ENCODE measurements at places on chromosomes 6 and 20. TPM values are rescaled to one million over a fixed set of nuclear protein-coding genes. Genes with fewer than 3 reads are reported as not detected.

GRCh38 chr20:53226826-53227225 lies 254.7 kb downstream of the TSHZ2 start:
- peaks cover 29% of the 10 kb centered on the region for H3K27me3 ChIP-seq
- no peak for DNase-seq
- H3K4me1 ChIP-seq: peaks cover 12% of the 10 kb centered on the region
- H3K36me3 ChIP-seq: no peaks in the 10 kb centered on the region
- no peak overlapping the region for H3K4me3 ChIP-seq

DNA sequence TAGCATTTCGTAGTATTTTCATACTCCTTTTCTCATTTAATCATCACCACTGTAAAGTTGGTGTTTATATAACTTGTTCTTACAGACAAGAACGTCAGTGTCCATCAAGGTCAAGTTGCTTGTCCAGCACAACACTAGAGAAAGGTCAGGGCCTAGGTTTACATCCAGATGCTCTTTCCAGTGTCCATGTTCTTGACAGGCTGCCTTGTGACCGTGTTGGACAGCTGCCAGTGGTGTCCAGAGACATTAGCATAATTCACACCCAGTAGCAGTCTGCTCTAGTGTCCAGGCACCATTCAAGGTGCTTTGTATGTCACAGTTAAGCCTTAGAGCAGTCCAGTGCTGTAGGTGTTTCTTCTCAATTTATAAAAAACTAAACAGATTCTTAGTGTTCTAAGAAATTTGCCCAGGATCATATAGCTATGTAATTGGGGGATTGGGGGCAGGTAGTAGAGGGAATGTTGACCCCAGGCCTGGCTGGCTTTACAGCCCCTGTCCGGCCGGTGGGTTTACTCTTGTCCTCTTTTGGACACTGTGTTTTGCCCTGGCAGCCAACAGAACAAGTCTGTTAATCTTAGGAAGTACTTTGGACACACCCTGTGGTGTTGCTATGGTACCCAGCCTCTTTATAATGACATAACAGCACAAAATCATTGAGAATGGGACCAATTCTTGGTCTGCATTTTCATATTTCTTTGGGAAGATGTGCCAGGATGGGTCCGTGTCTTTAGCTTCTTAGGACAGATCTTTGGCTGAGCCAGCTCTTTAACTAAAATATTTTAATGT lies 8.0 kb downstream of the STK35 start:
- H3K4me1 ChIP-seq: peaks cover 51% of the 10 kb centered on the region
- H3K36me3 ChIP-seq: peaks cover 5% of the 10 kb centered on the region
- H3K27ac ChIP-seq: no peak overlapping the region
- H3K4me3 ChIP-seq: peak overlapping the region; percentile 9
- DNase-seq: no peak

PLA2G7 gene
- total RNA-seq: 2.1 TPM

FABP7 gene
- total RNA-seq: not detected

RAD21L1 gene
- not detected for total RNA-seq

GRCh38 chr6:2029952-2030351 lies 215.5 kb downstream of the GMDS start:
- H3K27me3 ChIP-seq: no peaks in the 10 kb centered on the region
- no peak for DNase-seq
- peaks cover 3% of the 10 kb centered on the region for H3K36me3 ChIP-seq
- H3K4me3 ChIP-seq: no peak overlapping the region
- peaks cover 13% of the 10 kb centered on the region for H3K4me1 ChIP-seq
- H3K27ac ChIP-seq: no peak overlapping the region

DNA sequence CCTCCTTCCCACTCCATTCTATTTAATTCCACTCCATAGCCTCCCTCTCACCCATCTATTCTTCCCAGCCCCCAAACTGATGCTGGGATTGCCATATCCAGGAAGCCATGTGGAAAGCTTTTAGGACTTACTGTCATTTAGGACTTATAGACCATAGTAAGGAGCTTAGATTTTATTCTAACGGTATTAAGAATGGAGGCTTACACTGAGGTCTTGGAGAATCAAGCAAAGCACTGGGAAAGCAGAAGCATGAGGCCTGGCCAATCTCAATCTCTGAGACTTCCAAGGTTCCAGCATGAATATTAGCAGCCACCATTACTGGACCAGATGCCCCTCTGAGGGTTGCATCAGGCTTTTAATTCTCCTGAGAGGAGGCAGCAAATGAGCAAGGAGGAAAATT lies 1.4 kb downstream of the CST9 start:
- H3K27me3 ChIP-seq: no peaks in the 10 kb centered on the region
- H3K4me1 ChIP-seq: no peaks in the 10 kb centered on the region
- H3K36me3 ChIP-seq: no peaks in the 10 kb centered on the region

- DNase-seq: no peak
- no peak overlapping the region for H3K27ac ChIP-seq
These were observed 55.5 kb downstream of the TCP11 start for GRCh38 chr6:35085359-35086281.

DNMT3B gene
- total RNA-seq: 8.4 TPM

- peaks cover 42% of the 10 kb centered on the region for H3K27me3 ChIP-seq
- no peak for DNase-seq
- H3K36me3 ChIP-seq: no peaks in the 10 kb centered on the region
- no peak overlapping the region for H3K4me3 ChIP-seq
- no peak overlapping the region for H3K27ac ChIP-seq
These were observed 171.6 kb upstream of the SMLR1 start for GRCh38 chr6:130655586-130655985.

DNA sequence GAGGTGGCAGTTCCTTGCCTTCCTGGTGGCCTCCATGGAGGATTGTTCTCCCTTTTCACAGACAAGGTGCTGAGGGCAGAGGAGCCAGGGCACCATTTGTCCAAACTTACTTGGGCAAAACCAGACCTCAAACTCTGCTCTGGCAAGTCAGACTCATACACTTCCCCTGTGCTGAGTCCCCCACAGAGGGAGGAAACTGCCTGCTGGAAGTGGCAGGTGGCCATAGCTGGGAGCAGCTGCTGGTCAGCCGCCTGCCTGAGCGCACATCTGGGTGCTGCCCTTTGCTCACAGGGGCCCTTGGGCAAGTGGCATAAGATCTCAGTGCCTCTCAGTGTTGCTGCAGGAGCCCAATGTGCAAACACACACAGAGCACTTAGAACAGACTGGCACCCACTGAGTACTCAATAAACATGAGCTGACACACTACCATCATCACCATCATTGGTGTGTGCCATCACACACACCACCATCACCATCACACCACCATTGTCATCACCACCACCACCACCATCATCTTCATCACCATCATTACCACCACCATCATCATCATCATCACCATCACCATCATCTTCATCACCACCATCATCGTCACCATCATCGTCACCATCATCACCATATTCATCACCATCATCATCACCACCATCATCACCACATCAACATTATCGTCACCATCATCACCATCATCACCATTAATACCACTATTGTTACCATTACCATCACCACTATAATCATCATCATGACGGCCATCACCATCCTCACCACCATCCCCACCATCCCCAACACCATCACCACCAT lies 17.6 kb downstream of the NOL4L start:
- H3K27me3 ChIP-seq: peaks cover 6% of the 10 kb centered on the region
- H3K36me3 ChIP-seq: no peaks in the 10 kb centered on the region
- no peak for DNase-seq

GRCh38 chr6:28145231-28145630 lies 3.5 kb downstream of the ZKSCAN8 start:
- H3K27ac ChIP-seq: no peak overlapping the region
- H3K4me3 ChIP-seq: no peak overlapping the region
- H3K36me3 ChIP-seq: peaks cover 40% of the 10 kb centered on the region
- H3K27me3 ChIP-seq: no peaks in the 10 kb centered on the region
- no peak for DNase-seq
- H3K4me1 ChIP-seq: peaks cover 24% of the 10 kb centered on the region

- H3K4me1 ChIP-seq: peaks cover 24% of the 10 kb centered on the region
- peak overlapping the region; percentile 13 for H3K27ac ChIP-seq
- H3K27me3 ChIP-seq: peaks cover 66% of the 10 kb centered on the region
- no peaks in the 10 kb centered on the region for H3K36me3 ChIP-seq
- no peak for DNase-seq
- no peak overlapping the region for H3K4me3 ChIP-seq
These were observed 5.0 kb upstream of the MYT1 start for GRCh38 chr20:64159286-64159680.

DNA sequence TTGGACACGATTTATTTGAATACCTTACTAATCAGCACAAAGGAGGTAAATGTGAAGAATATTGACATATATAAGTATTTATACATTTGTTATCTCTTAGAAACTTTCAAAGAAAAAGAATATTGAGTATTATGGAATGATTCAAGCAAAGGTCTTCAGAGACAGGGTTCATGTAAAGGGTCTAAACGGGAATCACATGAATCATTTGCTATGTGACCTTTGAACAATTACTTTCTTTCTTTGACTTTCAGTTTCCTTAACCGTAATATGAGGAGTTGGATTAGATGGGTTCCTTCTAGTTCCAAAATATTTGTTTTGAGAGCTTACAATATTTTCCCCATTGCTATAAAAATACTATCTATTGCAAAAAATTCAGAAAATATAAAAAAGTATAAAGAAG lies 14.3 kb downstream of the ENPP1 start:
- no peaks in the 10 kb centered on the region for H3K27me3 ChIP-seq
- no peak overlapping the region for H3K4me3 ChIP-seq
- no peak for DNase-seq
- no peaks in the 10 kb centered on the region for H3K36me3 ChIP-seq
- no peak overlapping the region for H3K27ac ChIP-seq

DNA sequence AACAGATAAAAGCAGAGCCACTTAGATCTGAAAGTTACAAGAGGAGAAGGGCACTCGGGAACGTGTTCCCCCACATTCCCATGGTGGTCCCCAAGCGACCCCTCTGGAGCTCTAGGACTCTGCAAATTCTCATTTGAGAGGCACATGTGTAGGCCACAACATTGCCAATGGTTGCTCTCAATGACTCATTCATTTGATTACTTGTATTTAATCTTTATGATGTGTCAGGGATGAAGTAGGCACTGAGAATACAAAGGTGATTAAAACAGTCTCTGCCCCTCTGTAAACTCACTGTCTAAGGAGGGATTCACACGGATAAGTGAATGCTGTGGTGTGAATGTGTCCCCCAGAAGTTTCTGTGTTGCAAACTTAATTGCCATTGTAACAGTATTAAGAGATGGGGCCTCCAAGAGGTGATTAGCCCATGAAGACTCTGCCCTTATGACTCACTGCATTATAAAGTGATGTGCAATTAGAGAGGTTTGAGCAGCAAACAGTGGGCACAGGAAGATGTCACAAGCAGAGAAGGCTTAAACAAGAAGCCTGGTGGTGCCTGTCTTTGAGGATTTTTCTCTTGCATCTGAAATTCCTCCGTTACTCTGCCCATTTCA lies 34.0 kb upstream of the TRAM2 start:
- no peaks in the 10 kb centered on the region for H3K36me3 ChIP-seq
- peaks cover 10% of the 10 kb centered on the region for H3K4me1 ChIP-seq
- H3K27ac ChIP-seq: no peak overlapping the region
- H3K27me3 ChIP-seq: no peaks in the 10 kb centered on the region

- H3K4me1 ChIP-seq: no peaks in the 10 kb centered on the region
- peaks cover 100% of the 10 kb centered on the region for H3K27me3 ChIP-seq
- H3K27ac ChIP-seq: no peak overlapping the region
- H3K36me3 ChIP-seq: no peaks in the 10 kb centered on the region
These were observed 52.6 kb upstream of the MAFB start for GRCh38 chr20:40741507-40742106.

DNA sequence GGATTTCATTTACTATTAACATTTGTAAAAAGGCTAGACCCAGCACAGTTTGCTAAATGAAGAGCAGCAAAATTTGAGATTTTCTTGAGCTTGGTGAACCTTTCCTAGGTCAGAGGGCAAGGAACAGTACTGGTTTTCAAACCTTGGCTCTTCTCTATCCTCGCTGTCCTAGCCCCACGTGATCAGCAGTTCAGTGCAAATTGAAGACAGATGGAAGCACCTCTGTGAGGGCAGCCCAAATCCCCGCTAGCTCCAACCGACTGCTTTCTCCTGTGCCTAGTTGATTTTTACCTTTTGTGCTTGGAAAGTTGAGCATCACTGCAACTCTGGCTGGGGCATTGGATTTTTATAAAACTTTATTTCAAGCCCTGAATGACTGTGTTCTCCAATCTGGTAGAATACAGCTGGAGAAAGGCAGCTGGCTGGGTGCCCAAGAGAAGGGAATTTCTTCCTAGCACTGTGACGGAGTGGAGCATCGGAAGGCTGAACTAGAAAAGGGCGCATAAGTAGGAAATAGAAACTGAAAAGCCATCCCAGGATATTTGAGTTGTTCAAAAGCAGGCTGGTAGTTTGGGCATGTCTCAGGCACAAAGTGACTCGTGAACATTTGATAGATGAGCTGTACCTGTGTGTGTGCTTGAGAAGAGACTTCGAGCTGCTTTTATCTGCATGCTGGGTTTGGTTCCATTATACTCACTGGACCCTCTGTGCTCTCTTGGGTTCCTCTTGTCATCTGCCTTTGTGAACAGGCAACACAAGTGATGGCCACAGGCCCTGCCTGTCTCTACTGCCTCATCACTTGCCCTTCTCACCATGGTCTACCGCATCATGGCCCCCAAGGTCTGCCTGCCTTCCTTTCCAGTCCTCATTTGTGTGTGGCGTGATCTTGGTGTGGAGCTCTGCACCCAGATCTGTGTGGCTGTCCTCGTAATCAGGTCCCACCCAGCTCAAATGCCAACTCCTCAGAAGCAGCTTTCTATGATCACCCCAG lies 2.3 kb downstream of the RNF114 start:
- H3K4me1 ChIP-seq: peaks cover 36% of the 10 kb centered on the region
- peaks cover 46% of the 10 kb centered on the region for H3K36me3 ChIP-seq
- no peak for DNase-seq
- H3K27ac ChIP-seq: peak overlapping the region; percentile 3
- H3K27me3 ChIP-seq: no peaks in the 10 kb centered on the region

ZSCAN12 gene
- 5.2 TPM for total RNA-seq

NCOA5 gene
- total RNA-seq: 34.4 TPM

DNA sequence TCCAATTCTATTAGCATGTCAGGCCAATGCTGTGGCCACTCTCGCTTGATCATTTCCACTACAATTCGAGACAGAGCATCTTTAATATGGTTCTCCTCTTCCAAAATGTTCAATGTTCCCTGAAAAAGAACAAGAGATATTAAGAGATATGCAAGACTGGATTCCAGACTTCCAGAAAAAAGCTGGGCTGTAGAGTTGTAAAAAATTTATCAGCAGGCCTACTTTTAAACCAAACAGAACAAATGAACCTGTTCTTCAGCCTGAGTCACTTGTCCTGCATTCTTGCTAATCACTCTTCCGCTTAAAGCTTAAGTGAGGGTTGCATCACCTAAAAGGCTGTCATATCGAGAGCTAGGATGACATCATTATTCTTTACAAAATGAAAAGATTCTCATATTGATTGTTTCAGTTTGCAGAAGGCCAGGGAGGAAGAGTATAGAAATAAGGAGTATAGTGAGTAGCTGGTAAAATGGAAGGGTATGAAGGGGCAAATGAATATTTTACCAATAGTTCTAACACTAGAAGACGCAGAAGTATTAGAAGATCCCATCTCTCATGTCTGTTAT lies 4.9 kb downstream of the XPO5 start:
- no peaks in the 10 kb centered on the region for H3K27me3 ChIP-seq
- no peak for DNase-seq
- H3K4me1 ChIP-seq: peaks cover 8% of the 10 kb centered on the region
- H3K27ac ChIP-seq: peak overlapping the region; percentile 39

- H3K36me3 ChIP-seq: peaks cover 4% of the 10 kb centered on the region
- no peak overlapping the region for H3K27ac ChIP-seq
- DNase-seq: no peak
- H3K27me3 ChIP-seq: no peaks in the 10 kb centered on the region
- H3K4me3 ChIP-seq: no peak overlapping the region
- no peaks in the 10 kb centered on the region for H3K4me1 ChIP-seq
These were observed 9.3 kb upstream of the GFOD1 start for GRCh38 chr6:13496513-13497190.

GRCh38 chr6:41271901-41272395 lies 14.5 kb downstream of the TREM1 start:
- no peak overlapping the region for H3K27ac ChIP-seq
- H3K4me1 ChIP-seq: no peaks in the 10 kb centered on the region
- H3K27me3 ChIP-seq: peaks cover 56% of the 10 kb centered on the region
- no peak overlapping the region for H3K4me3 ChIP-seq
- H3K36me3 ChIP-seq: no peaks in the 10 kb centered on the region
